ENCODE measurements at places on chromosomes 6 and 20. TPM values are rescaled to one million over a fixed set of nuclear protein-coding genes. Genes with fewer than 3 reads are reported as not detected.

DNA sequence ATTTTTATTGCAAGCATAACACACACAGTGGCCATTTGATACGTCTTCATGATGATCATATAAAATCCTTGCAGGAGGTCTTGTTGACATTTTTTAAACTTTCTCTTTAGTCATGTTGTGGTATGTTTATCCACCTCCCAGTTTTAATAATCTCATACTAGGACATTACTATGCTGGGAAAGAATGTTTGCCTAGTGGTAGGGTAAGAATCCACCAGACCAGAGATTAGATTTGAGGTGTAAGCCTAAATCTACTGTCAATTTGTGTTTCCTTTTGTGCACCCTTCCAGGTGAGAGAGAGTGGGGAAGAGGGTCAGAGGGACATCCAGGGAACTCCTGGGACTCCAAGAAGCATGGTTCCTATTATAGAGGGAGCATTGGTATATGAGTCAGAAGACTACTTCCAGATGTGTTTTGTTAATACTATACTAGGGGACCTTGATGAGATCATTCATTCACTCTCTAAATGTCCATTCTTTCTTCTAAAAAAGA lies 298.3 kb upstream of the SASH1 start:
- DNase-seq, result no peak

The SLC22A7 gene
- not detected for total RNA-seq

The LAMA4 gene
- 497 TPM for total RNA-seq

The CTCFL gene
- not detected for total RNA-seq

DNA sequence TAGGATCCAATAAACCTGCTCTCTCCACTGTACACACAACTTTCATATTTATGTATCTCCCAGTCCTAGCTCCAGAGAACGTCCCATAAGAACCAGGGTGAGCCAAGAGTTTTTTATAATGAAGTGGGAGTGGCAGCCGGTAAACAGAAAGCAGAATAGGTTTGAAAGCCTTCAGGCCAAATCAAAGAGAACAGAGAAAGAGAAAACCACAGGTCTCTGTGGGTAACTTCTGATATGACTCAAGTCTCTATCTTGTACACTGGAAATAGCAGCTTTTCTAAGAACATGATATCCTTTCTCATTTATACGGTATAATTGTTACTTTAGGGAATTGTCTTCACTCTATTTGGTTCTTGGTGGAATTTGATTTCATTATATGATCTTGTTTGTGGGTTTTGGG lies 273.6 kb downstream of the PACRG start:
- DNase-seq, result no peak

DNA sequence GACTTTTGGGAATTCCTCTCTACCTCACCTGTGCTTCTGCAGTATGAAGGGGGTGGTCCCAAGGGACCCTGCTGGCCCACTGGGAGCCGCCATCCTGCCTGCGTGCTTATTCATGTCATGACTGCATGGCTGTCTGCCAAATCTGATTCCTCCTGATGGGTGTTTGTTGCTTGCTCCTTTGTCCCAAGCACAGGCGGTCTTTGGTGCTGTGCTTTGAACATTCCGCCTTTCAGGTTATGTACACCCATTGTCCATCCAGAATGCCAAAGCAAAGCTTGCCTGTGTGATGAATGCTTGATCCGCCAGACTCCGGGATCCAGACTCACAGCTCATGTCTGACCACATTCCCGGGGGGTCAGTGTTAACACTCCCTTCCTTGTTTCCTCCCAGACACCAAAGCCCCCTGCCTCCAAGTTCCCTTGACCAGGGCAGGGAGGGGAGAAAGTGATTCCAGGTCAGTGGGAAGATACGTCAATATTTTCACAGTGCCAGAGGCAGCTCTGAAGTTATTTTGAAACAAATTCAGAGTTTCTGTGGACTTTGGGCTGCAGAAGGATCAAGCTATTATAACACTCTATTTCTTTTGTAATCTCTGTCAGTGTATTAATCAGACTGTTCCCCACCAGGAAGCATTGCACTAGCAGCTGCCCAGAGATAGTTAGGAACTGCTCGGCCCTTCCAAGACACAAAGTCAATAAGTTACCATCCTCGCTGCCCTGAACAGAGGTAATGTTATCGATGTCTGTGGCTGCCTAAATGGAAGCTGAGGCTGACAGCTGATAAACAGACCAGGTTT lies 9.5 kb downstream of the DAAM2 start:
- no peak for DNase-seq

- no peak for DNase-seq
These were observed 443.7 kb downstream of the FRK start for GRCh38 chr6:115617031-115617430.

The TNFAIP3 gene
- total RNA-seq, result 4.9 TPM

GRCh38 chr20:40488401-40488800 lies 200.6 kb downstream of the MAFB start:
- DNase-seq, result no peak

The CARMIL1 gene
- total RNA-seq, result 0.77 TPM

GRCh38 chr6:111503194-111503593 lies 20.2 kb upstream of the REV3L start:
- DNase-seq, result no peak

DNA sequence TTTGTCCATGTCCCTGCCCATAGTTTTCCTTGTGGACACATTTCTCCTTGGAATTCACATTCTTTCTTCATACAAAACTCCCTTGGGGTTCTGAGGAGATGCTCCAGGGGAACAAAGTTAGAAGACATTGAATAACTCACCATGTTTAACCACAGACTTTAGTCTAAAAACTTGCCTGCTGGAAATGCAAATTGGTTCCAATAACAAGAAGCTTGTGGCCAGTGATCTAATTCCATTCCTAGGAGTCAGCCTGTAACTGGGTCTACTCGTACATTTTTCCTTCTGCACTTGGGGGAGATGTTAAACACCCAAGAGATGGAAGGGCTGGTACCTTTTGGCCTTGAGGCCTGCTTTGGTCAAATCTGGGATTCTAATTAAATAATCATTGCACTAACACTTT lies 60.2 kb downstream of the SCML4 start:
- no peak for DNase-seq

The MYLIP gene
- total RNA-seq, result 41.8 TPM

The TCF19 gene
- 12.8 TPM for total RNA-seq

The COL10A1 gene
- not detected for total RNA-seq

GRCh38 chr6:114052141-114052540 lies 81.2 kb upstream of the HDAC2 start:
- no peak for DNase-seq

DNA sequence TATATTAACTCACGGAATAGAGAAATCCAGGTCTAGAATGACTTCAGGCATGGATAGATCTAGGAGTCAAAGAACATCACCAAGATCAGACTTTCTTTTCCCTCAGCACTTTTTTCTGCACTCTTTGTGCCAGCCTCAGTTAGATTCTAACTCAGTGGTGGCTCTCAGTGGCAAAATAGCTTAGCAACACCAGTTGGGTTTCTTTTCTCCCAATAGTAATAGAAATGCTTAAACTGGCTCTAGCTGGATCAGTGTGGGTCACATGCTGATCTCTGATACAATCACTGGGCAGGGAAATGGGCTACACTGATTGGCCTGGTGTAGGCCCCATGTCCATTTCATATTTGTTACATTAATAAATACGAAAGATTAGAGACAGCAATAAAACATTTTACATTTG lies 44.2 kb upstream of the ARFGEF2 start:
- peak; percentile 65 for DNase-seq

The MKKS gene
- 4.2 TPM for total RNA-seq

DNA sequence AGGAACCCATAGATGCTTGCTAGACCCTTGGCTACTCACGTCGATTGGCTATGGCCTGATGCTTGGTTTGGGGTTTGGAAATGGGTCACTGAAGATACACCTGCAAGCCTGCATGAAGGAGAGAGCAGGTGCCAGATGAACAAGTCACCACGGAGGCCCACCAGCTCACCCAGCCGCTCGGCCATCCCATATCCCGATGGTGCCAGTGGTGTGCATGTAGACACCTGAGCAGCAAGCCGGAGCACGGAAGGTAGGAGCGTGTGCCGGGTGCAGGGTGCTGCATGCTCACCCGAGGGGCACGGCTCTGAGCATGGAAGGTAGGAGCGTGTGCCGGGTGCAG lies 35.9 kb downstream of the DACT2 start:
- DNase-seq, result no peak

GRCh38 chr6:137349856-137350830 lies 131.0 kb upstream of the IFNGR1 start:
- no peak for DNase-seq

The ABRACL gene
- total RNA-seq, result 25.0 TPM
